ENCODE measurements at places on chromosomes 3 and 15.

- no peak for DNase-seq
These were observed 302.1 kb upstream of the SGO1 start for GRCh38 chr3:20488151-20488550.

- no peak for DNase-seq
These were observed 35.3 kb downstream of the CAPN7 start for GRCh38 chr3:15241341-15241740.

DNA sequence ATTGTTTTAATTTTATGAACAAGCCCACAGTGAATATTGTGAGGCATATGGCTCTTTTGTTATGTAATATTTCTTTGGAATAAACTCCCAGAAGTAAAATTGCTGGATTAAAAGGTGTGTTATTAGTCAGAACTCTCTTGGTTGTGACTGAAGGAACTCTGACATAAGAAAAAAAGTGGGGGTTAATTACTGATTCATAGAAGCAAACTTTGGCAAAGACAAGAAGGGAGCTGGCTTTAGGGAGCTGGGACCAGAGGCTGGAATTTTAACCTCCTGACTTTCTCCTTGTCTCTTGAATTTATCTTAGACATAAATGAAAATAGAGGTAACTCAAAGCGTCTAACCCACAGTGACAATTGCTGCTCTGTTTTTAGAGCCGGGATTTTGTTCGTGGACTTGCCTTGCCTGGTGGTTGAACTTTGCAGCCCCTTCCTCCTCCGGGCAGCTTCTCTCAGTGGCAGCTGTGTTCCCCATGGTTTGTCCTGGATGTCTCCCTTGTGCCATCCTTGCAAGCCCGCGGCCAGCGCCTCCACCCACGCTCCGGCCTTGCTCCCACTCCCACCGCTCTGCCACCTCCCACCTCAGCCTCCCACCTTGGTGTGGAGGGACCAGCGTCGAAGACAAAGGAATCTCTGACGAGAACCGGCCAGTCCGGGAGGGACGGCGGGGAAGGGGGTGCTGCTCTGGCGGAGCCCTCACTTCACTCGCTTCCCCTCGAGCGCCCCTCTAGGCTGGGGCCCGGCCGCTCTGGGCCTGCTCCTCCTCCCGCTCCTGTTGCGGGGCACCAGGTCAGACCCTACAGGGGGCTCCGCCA, 28.0 kb downstream of the ARHGAP31 start:
- peak; percentile 35 for DNase-seq

- DNase-seq, result no peak
These were observed 10.6 kb downstream of the LAMP3 start for GRCh38 chr3:183151821-183152351.

DNA sequence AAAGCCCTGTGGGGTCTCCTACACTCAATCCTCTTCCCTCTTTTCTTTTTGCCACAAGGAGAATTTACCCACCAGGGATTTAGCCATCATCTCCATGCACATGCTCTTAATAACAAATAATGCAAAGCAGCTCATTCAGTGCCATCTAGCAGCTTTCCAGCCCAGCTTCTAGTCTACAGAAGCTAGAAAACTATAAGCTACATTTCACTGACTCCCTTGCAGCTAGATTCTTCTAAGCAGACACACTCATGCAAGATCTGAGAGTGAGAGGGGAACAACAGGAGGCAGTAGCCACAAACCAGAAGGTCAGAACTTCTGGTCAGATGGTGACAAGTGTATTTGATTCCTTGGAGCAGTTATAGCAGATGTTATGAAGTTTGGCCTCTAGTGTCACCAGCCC, 25.5 kb downstream of the OSBPL10 start:
- no peak for DNase-seq

- no peak for DNase-seq
These were observed 51.4 kb downstream of the FAM43A start for GRCh38 chr3:194736896-194737600.

- no peak for DNase-seq
These were observed 6.8 kb upstream of the IDH3A start for GRCh38 chr15:78142332-78142731.

DNA sequence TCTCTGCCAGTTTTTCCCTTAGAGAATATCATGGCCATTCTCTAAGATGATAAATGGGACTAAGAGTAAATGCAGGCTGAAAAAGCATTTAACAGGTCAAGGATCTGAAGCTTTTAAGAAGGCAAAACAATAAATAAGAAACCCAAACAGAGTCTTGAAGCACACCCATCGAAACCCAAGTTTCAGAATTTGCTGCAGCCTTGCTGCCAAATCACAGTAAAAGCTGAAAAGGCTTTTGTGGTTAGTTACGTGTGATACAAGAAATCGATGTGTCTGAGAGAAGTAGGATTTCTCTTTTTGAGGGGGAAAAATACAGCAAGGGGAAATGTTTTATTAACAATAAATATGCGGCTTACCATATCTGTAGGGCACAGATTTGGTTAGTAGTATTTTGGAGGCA, 92.0 kb downstream of the IGF1R start:
- DNase-seq, result no peak

- no peak for DNase-seq
These were observed 219.3 kb upstream of the KBTBD8 start for GRCh38 chr3:66778777-66779176.

DNA sequence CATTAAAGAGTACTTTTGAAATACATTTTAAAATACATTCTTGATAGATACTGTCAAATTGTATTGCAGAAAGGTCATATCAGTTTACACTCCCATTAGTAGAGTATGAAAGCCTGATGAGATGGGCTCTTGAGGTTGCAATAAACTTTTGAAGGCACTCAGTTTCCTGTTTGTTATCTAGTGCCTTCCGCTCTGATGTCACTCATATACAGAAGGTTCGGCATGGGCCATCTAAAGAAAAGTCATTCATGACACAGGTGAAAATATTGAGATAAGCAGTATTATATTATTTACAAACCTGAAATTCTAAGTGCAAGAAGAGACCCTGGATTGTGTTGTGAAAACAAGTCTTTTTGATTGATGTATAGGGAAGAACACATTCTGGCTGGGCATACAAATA, 36.5 kb upstream of the DENND4A start:
- DNase-seq, result no peak

- DNase-seq, result no peak
These were observed 21.6 kb downstream of the SLC6A6 start for GRCh38 chr3:14423963-14424362.

GRCh38 chr15:52337198-52337853, 41.7 kb upstream of the MYO5C start:
- DNase-seq, result no peak

GRCh38 chr3:161354554-161354953, 16.8 kb downstream of the SPTSSB start:
- no peak for DNase-seq

DNA sequence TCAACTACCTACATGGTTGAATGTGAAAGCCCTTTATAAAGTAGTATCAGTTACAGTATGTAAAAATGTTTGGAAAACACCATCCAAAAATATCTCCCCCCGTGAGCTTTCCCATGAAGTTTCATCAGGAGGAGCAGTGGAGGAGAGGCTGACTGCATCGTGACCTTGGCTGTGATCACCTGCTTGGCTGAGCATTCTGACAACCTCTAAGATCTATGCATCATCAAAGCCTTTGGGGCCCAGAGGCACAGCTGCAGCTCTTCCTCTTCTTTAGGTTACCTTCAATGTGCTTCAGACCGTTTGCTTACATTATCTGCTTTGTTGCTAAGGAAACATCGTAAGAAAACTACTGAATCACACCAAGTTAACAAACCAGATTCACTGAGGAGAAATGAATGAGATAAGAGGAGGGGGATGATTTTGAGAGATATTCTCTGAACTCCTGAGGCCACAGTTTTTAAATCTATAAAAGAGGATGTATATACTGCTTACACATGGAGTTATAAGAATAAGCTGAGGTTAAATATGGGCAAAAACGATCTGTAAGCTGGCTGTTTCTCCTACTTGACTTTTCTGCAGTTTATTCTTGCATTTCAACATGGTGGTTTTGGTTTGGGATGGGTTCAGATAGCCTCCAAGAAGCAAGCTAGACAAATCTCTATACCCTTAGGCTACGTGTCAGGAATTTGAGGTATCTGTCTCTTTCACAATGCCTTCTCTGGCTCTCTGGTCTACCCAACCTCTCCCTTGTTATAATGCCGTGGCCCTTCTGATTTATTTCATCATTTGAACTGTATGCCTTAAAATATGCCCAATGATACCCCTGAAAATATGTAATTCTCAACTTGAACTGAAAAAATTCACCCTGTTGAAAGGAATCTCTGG, 4.0 kb downstream of the GCSAM start:
- DNase-seq, result no peak

GRCh38 chr3:29924783-29925561, 644.1 kb downstream of the RBMS3 start:
- DNase-seq, result no peak

- no peak for DNase-seq
These were observed 10.0 kb downstream of the RHOA start for GRCh38 chr3:49401766-49402165.

- DNase-seq, result no peak
These were observed 11.6 kb downstream of the TSEN2 start for GRCh38 chr3:12495749-12496452.

GRCh38 chr3:46318207-46318927, 35.5 kb upstream of the CCR2 start:
- no peak for DNase-seq

DNA sequence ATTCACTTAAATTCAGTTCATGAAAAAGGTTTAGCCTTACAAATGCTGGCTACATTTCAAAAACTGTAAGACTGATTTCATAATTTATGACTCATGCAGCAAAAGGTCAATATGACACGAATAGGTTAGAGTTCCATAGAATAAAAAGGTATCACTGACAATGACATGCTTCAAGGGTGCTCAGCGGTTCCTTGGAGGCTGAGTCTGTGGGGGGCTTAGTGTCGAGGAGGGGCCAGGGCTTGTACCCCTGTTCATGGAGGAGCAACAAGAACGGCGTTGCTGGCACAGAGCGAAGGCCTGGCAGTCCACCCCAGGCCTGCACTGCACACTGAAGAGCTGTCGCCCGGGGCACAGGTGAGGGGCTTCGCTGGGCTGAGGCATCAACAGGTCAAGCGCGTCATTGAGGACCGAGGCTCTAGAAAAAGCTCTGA, 174.2 kb downstream of the NR1D2 start:
- no peak for DNase-seq

DNA sequence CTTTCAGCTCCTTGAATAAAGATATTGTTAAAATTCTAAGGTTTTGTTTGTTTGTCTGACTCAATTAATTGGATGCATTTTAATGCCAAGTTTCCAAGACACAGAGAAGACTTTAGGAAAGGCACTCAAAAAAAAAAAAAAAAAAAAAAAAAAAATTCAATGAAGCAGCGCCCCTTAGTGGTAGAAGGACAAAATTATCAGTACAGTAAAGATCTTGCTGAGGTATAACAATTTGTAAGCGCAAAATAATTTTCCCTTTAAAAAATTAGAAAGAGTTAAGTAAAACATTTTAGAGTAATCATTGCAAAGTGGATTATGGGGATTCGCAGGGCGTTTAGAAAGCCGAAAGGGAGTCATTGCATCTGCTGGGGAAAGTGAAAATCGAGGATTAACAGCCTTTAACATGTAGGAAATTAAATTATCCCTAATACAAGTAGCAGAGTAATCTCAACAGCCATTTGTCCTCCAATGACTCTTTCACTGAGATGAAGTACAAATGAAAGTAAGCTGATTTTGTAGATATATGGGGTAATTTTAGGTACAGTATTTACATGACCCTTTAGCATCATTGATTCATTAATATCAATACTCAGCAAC, 5.8 kb upstream of the DIS3L start:
- DNase-seq, result peak; percentile 39

- no peak for DNase-seq
These were observed 20.7 kb upstream of the LPP start for GRCh38 chr3:188133219-188133618.

GRCh38 chr3:188534633-188535032, 380.7 kb downstream of the LPP start:
- no peak for DNase-seq

- no peak for DNase-seq
These were observed 3.4 kb downstream of the TMEM212 start for GRCh38 chr3:171846597-171846996.

- no peak for DNase-seq
These were observed 101.0 kb downstream of the ANP32A start for GRCh38 chr15:68719672-68720071.

DNA sequence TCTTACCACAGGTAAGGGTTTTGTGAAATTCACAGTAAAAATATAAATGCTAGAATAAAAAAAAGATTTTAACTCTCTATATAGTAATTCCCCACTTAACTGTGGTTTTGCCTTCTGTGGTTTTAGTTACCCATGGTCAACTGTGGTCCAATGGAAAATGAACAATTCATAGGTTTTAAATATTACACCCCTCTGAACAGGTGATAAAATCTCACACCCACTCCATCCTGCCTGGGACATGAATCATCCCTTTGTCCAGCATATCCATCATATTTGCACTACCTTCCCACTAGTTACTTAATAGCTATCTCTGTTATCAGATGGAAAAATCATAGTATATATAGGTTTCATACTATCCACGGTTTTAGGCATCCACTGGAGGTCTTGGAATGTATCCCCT, 49.2 kb downstream of the HDGFL3 start:
- no peak for DNase-seq

GRCh38 chr3:186996356-186996755, 66.0 kb downstream of the ST6GAL1 start:
- no peak for DNase-seq

DNA sequence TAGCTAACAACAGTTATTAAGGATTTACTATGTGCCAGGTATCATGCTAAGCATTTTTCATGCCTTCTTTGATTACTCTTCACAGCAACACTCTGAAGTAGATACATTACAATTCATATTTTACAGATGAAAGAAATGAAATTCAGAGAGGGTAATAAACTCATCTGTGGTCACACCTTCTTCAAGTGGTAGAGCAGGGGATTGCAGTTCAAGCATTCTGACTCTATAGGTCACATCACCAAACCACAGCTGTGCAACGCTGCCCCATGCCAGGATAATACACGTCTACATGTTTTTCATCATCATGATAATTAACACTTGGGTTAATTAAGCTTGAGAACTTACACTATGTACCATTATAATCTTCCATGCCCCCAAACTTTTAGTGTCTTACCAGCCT, 98.5 kb downstream of the LRRC3B start:
- no peak for DNase-seq

- no peak for DNase-seq
These were observed 210.2 kb downstream of the ADAMTS17 start for GRCh38 chr15:100131321-100132224.

DNA sequence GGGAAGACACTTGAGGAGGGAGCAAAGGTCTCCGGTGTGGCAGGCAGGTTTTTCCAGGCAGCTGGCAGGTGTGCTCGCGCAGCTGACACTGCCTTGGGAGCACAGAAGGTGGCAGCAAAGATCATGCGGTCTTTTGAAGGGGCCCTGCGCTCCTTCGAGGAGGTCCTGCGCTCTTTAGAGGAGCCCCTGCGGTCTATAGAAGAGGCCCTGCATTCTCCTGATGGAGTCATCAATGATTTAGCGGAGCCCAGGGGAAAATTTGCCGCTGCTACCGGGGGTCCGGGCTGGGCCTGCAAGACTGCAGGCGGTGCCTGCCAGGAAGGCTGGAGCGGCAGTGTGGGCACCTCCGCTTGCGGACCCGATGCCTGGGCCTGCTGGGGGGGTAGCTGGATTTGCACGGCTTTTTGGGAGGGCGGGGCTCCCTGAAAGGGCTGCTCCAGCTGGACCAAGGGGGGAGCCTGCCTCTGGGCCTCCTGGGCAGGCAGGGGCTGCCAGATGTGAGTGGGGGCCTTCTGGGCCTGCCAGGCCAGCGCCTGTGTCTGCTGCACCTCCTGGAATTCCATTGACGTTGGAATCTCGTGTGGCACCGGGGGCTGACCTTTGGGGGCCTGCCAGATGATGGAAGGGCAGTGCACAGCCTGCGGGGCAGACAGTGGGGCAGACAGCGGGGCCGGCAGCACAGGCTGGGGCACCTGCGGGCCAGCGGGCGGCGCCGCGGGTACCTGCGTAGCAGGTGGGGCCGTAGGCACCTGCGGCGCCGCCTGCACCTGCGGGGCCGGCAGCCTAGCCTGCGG, 2.1 kb downstream of the MAGEL2 start:
- no peak for DNase-seq

Measured in NCI-H1092 treated with DMSO at 0.1 percent for 48 hours (cell line).